Stimulated activated CD8-positive, alpha-beta memory T cell treated with anti-CD3 and anti-CD28 coated beads, Interleukin-4, amount 100 ng/mL, for 1 hour (primary cell): ENCODE measurements at places on chromosomes 1 and 21.

- no peak for DNase-seq
Observed at GRCh38 chr1:24386241-24386640, 27.3 kb downstream of the STPG1 start.

- DNase-seq, result no peak
Observed at GRCh38 chr1:243582326-243582725, 267.7 kb downstream of the AKT3 start.

GRCh38 chr1:160359559-160360226, 7.2 kb upstream of the NHLH1 start:
- no peak for DNase-seq

DNA sequence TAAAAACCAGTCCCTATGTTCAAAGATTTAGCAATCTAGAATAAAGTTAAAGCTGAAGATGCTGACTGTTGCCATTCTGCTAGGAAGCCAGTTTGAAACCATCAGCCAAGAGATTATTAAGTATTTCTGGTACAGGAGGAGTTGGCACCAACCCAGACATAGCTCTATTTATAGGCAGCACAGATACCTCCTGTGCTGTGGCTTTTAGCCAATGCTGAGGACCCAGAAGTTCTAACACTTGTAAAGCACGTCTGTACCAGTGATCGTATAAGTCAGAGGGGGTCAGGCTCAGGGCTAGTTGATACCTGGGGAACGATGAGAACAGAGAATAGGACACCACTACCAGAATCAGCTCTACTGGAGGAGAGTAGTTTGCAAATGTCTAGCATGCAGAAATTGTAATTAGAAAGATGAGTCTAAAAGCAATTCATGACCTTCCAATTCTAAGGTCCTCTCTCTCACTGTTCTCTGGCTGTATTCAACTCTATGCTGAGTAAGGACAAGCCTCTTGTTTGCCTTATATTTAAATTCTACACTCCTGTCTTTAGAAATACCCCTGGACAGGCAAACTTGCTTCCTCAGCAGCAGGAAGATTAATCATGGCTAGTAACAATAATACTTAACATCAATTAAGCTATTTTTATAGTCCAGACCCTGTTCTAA, 96.8 kb upstream of the PALMD start:
- DNase-seq, result no peak

- DNase-seq, result no peak
Observed at GRCh38 chr1:196063294-196063693, 544.9 kb downstream of the KCNT2 start.

- no peak for DNase-seq
Observed at GRCh38 chr1:29221296-29221695, 9.4 kb downstream of the MECR start.

- DNase-seq, result no peak
Observed at GRCh38 chr1:100861379-100861778, 33.3 kb downstream of the EXTL2 start.

GRCh38 chr1:108119500-108119899, 80.6 kb downstream of the SLC25A24 start:
- no peak for DNase-seq

DNA sequence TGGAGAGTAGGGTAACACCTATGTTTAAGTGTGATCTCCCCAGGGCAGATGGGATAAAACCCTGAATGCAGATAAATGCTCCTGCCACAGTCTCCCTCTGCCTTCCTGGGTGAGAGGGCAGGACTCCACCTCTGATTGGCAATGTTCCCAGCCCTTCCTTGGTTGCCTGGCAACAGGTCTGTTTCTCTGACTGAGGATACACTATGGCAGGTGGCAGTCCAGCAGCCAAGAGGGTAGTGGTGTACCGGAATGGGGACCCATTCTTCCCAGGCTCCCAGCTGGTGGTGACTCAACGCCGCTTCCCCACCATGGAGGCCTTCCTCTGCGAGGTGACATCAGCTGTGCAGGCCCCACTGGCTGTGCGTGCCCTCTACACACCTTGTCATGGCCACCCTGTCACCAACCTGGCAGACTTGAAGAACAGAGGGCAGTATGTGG, at the start of gene DCDC2B:
Gene DCDC2B, plus strand, starts transcription at position 199 of the 438 bp plus-strand sequence. Its CDS starts 5 bp downstream, at position 204.
- no peak for DNase-seq

DNA sequence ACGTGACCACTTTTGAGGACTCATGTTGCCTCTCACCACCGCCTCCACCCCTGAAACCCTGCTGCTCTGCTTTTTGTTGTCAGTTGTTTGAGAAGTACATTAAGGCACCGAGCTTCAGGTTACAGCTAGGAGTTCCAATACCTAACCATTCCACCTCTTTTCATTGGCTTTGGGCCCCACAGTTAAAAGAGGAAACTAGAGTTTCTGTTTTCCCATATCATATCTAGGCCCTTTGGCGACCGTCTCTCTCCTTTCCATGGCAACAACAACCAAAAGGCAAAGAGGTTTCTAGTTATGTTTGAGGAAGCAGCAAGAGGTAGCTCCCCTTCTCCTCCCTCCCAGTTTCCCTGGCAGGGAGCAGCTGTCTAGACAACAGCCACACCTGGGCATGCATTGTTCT, 5.9 kb downstream of the ANKRD35 start:
- DNase-seq, result no peak

GRCh38 chr1:232534552-232535517, 95.1 kb downstream of the SIPA1L2 start:
- DNase-seq, result no peak
